HL-60 (cell line): ENCODE measurements at places on chromosomes 6 and 20.
A peak's percentile ranks its signal among the peaks of the same experiment; 100 is the strongest.

DNA sequence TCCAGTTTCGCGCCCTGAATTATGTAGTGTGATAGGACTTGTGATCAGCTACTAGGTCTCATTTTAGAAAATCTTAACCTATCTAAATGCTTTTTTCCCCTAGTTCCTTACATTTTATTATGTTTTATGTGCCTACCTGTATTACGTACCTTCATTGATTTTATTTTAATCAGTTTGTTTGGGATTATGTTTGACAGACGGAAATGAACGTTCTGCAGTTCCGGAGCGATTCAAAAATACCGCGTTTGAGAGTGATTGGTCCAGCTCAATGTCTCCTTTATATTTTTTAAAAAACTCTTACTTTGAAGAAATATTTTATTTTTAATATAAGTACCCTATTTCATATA is 114.3 kb upstream of the BTN3A2 start:
- no peak for DNase-seq

DNA sequence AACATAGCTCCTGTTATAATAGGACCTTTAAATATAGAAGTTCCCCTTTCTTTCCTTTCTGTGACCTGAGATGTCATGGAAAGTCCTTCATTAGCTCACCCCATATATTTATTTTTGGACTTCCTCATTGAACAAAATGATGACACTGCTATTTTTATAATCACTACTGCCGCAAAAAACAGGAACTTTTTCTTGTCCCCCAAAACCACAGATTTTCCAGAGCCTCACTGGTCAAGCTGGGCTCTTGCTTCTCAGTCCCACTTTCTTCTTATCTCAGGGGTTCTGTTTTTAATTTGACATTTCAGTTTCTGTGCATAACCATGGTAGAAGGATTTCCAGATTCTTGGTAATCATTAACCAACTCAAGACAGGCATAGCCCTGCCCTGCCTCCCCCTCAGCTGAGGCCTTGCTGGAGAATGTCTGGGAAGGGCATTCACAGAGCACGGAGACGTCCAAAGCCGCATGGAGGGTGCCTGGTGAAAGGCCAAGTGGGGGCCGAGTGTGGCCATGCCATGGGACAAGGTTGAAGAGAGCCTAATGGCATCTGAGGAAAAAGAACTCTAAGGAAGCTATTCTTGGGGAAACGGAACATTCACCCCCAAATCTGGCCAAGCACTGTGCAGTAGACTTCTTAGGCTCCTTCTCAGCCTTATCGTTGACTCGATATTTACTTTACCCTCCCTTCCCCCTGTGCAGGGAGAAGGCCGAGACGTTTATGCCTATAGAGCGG is 73.7 kb downstream of the EDN1 start:
- peak; percentile 30 for DNase-seq

GRCh38 chr20:53133125-53133524 is 161.0 kb downstream of the TSHZ2 start:
- no peak for DNase-seq

DNA sequence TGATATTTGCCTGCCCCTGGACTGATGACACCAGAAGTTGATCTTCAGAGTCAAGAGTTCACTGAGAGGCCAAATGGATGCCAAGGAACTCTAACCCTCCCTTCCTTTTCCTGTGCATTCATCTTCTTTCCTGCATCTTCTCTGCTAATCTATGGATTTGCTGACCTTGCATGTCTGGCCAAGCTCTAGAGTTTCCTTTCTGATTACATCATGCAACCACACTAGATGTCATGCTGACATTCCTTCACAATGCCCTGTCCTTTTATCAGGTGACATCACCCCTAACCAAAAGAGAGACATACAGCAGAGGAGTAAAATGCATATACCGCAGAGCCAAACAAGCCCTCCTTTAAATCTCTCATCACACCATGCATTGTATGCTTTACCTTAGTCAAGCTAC is 487.6 kb downstream of the TFAP2A start:
- no peak for DNase-seq

- no peak for DNase-seq
These were observed 35.8 kb downstream of the TBX18 start for GRCh38 chr6:84728602-84729001.

DNA sequence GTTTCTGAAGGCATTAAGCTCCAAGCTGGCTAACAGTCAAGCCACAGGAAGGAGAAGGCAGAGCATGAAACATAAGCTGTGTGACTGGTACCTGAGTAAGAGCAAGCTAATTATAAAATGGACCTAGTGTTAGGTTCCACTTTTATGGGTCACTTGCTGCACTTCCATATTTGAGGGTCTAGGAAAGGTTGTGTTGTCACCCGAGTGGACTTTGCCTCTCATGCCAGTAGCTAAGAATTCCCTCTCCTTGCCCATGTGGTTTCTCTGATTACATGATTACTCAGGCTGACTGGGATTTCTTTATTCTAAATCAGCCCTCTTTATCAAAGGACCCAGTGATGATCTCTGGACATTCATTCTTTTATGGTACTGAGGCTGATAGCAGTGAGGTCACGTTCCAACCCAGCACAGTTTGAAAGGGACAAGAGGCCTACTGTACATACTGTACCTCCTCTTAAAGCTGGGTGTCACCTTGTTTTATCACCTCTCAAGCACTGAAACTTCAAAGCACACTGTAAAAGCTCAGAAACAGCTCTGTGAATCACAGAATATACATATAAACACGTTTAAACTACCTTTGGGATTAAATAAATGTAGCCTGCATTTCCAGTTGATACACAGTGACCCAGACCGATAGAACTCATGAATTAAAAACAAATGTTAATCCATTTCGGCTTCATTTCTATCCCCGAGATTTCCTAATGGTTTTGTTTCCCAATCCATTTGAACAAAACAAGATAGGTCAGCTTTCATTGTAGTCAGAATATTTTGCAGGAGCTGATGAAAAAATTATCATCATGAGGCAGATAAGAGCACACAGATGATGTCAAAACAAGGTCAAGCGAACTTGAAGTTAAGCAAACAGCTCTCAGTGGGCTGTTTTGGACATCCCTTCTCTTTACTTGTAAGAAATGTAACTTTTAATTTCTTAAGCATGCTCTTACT is 96.5 kb downstream of the ALDH8A1 start:
- DNase-seq: no peak

- no peak for DNase-seq
These were observed 18.7 kb upstream of the RNF144B start for GRCh38 chr6:18368277-18369105.

DNA sequence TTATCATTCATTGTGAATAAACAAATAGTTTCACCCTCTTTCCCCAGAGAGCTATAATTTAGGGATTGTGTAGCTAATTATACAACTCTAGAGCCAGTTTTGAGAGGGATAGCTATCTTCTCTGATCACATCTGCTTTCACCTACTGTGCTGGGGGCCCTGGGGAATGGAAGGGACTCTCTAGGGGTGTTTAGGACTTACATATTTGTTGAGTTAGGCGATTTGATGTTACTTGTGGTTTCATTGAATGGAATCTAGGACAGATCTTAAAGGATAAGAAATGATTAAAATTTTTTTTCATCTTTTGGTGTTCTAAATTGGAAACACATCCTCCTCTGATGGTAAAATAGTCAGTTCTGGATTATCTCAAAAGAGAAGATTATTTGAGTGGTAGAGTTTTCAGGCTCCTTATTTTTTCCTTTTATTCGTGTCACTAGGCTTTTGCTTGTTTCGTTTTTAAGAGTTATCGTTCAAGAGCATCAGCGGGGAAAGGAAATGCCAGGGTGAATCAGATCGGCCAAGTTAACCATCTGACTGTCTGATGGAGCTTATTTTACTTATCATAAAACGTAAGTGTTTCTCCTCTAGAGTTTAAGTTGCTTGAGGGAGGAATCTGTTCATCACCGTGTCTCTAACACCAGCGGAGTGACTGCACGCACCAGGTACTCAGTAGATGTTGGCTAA is 236.7 kb downstream of the FARS2 start:
- no peak for DNase-seq

DNA sequence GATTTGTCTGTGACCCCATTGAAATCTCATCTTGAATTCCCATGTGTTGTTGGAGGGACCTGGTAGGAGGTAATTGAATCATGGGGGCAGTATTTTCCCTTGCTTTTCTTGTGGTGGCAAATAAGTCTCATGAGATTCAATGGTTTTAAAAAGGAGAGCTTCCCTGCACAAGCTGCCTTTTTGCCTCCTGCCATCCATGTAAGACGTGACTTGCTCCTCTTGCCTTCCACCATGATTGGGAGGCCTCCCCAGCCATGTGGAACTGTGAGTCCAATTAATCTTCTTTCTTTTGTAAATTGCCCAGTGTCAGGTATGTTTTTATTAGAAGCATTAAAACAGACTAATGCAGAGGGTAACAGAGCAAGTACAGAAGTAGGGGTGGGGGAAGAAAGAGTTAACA is 1097.0 kb upstream of the ADGRB3 start:
- no peak for DNase-seq

GRCh38 chr6:63928613-63929012 is 293.0 kb downstream of the PHF3 start:
- no peak for DNase-seq

DNA sequence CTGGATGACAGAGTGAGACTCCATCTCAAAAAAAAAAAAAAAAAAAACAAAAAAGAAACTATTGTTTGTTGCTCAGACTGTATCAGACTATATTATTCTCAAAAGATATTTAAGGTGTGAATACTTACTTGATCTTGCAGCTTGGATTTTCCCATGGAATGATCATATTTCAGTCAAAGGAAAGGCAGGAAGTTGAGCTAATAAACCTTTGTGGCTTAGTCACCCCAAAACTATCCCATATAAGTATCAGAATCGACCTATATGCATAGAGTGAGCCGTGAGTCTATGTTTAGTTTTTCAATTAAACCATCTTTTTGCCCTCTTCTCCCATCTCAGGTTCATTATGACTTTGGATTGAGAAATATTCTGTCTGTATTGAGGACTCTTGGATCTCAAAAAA is 152.6 kb downstream of the DNAH8 start:
- no peak for DNase-seq

DNA sequence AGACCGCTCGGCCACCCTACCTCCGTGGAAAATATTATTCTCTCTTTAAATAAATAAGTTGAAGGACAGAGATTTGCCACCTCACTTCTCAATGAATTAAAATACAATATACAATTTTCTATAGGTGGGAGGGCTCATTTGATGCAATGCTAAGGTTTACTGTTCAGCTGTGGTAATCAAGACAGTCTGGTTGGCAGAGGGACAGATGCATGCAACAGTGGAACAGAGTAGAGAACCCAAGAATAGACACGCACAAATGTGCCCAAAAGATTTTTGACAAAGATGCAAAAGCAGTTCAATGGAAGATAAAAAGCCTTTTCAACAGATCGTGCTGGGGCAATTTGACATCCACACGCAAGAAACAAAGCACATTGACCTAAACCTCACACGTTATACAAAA is 145.2 kb downstream of the CEBPB start:
- no peak for DNase-seq

GRCh38 chr6:63140114-63140513 is 71.2 kb upstream of the FKBP1C start:
- no peak for DNase-seq

DNA sequence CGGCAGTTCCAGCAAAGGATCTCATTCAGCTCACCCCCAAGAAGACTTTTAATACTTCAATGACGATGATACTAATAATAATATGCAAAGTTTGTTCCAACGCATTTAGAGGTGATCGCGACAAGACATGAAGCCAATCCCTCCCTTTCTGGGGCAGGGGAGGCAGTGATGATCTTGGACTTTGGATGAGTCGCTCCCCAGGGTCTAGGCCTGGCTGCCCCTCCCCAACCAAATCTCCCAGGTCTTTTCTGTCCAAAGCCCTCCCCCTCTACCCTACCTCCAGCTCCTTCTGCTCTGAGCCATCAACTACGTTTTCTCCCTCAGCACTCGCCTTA is 33.9 kb downstream of the HLA-A start:
- DNase-seq: no peak

- no peak for DNase-seq
These were observed 2.8 kb upstream of the JARID2 start for GRCh38 chr6:15242937-15243614.
